ENCODE measurements at places on chromosomes 5 and 9.

DNA sequence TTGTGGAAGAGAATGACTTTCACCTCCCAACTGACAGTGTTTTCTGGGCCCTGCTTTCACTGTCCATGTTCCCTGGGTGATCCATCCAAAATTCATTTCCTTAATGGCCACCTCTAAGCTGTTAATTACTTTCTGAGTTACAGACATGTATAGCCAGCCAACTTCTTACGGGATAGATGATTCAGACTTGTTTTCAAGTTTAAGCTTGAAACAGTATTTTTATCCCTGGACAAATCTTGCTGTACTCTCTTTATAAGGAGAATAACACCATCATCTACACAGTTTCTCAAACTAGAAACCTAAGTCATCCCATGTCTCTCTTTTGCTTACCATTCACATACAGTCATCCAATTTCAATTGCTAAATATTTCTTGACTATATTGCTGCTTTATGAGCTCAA is 6.9 kb downstream of the FAM174A start:
- no peak for DNase-seq

DNA sequence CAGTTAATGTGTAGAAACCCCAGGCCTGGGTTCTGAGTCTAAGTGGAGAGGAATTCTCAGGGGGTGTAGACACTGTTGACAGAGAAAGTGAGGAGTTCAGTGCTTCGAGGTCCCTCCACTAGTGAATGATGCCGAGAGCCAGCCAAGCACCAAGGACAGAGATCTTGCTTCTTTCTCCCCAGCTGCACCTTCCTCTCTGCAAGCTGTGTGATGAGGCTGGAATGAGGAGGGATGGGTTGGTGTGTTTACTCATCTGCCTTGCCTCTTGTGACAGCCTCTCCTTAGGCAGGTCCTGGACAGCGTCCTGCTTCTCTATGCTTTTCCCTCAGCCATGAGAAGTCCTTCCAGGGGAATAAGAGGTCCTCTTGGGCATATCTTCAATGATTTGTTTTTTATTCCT is 35.3 kb downstream of the HNRNPH1 start:
- no peak for DNase-seq

DNA sequence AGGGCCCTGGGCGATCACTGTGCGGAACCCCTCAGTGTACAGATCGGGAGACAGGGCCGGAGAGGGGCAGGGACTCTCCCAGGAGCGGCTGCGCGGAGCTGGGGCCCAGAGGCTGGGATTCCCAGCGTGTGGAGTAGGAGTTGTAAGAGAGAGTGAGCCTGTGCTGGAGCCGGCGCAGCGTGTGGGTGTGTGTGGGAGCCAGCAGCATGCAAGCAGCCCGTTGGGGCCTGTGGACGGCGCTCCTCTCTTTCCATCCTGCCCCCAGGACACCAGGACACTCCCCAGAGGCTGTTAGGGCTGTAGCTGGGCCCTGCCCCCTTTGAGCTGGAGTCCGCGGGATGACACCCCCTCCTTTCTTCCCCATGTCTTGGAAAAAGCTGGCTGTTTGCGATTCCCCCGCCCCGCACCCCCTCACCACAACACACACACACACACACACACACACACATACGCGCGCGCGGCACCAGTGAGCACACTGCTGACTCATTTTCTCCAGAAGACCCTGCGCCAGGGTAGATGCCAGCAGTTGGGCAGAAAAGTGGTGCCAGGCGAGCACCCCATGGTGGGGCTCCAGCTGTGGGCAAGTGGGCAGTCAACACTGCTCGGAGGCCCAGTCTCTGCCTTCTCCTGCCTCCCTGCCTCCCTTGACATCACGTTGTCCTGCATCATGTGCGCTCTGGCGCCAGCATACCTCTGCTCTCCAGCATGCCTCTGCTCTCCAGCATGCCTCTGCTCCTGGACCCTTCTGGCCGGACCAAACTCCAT is 1.5 kb downstream of the COL27A1 start:
- peak; percentile 43 for DNase-seq

DNA sequence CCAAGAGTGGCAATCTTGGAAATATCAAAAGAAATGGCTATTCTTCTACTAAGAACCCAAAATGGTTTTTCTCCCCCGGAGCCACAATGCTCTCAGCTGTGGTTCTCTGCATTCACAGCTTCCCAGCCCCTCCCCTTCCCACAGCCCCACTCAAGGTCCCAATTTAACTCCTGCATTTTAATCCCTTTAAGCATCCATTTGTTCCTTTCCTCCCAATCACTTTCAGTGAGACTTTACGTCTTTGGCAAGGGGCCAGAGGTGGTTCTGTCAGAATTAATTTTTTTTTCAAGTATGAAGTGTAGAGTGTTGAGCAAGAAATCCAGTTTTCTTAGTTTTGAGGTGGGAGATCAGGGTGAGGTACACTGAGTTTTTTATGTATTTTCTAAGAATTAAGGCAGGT is 256.9 kb downstream of the GLIS3 start:
- no peak for DNase-seq

GRCh38 chr9:123096987-123097386 is 63.5 kb downstream of the GPR21 start:
- DNase-seq = no peak

DNA sequence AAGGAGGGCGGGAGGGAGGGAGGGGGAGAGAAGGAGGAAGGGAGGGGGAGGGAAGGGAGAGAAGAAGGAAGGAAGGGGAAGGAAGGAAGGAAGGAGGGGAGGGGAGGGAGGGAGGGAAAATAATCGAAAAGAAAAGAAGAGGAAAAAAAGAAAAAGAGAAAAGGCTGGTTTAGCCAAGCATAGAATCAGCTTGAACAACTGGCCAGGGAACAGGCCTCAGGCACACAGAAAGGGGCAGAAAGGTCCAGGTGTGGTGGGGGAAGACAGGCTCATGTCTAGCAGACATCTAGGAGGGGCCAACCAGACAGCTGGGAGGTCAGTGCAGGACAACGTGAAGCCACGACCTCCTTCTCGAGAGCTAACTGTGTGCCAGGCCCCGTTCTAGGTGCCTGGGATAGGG is 141.8 kb downstream of the HSD17B3 start:
- no peak for DNase-seq

DNA sequence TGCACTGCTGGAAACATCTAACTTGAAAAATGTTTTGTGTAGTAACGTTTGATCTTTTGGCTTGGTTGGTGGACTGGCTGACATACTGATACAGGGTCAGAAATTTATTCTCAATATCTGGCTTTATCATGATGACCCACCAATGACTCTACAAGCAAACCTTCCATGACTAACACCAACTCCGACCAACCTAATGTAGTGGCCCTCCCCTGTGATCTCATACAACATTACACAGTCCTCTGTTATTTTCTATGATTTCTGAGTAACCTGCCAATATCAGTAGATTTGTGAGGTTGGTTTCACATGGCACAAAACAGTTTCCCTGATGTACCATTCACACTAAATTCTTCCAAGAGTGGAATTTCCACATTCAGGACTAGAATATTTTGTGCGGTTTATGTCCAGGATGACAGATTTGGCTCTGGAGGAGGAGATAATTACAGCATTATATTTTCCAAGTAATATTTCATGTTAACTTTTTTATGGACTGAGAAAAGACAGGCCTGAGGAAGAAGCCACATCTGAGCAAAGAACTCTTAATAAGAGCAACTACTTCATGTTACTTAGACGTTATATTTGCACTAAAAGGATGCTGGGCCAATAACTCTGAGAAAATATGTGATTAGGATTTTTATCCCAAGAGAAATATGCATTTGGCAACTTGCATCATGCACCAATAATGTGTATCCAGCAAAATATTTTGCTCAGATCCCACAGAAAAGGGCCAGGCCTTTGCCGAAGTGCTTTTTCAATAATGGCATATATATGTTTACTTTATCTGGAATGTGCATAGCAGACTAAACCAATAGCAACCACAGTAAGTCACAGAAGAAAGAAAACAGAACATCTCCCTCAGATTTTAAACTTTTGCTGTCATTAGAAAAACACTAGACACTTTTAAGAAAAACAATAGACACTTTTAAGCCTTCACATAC is 273.4 kb downstream of the KCNN2 start:
- no peak for DNase-seq

- DNase-seq = no peak
Observed at GRCh38 chr5:32713361-32713769, 2.2 kb downstream of the NPR3 start.

DNA sequence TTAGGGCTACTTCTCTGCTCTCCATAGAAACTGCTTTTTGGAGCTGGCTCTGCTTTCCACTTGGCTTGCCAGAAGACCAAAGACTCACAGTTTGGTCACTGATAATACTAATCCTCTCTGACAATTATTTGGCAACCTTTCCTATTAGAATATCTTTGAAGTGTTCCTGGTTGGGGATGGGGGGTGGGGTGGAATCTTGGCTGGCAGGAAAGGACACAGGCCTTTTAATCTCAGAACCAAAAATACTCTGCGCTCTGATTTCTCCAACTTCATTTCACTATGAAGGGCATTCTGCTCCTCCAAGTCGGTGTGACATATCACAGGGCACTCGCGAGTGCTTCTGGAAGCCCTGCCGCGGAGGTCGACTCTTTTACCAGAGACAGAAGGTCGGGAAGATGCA is 1329.0 kb upstream of the WWC1 start:
- no peak for DNase-seq

DNA sequence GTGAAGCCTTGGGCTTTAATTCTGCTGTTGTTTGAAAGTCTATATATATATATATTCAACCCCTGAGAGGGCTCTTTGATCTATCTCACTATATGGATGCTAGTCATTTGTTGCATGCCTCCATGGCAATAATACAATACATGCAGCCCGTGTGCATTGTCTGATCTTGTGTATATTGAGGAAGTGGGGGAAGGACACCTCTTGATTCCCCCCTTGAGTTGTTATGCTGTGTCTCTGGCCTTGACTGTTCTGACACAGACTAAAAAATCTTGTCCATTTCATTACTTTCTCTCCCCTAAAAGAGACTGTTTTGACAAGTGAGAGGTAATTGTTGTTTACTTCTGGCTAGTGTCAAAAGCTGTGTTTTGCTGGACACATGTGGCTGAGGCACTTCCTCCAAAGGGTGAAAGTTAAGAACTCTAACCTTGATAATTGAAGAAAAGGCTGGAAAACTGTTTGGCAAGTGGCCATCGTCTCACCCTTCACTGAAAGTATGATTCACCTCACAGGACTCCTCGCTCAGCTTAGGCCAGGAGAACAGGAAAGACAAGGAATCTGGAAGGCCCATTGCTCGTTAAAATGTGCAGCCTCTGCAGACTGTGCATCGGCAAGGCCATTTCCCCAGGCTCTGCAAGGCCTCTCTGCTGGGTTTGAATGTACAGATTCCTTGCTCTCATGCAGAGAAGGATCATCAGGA is 304.0 kb downstream of the PRELID2 start:
- DNase-seq = no peak

Measured in lower leg skin (tissue), 4 donors.